Sigmoid colon (tissue), 7 donors: ENCODE measurements at places on chromosomes 13 and 19. TPM values are rescaled to one million over a fixed set of nuclear protein-coding genes. Genes with fewer than 3 reads are reported as not detected.

Gene CGB3
- polyA plus RNA-seq: not detected

Gene URAD
- 15.4 TPM for polyA plus RNA-seq

Gene GRK1
- polyA plus RNA-seq: not detected

DNA sequence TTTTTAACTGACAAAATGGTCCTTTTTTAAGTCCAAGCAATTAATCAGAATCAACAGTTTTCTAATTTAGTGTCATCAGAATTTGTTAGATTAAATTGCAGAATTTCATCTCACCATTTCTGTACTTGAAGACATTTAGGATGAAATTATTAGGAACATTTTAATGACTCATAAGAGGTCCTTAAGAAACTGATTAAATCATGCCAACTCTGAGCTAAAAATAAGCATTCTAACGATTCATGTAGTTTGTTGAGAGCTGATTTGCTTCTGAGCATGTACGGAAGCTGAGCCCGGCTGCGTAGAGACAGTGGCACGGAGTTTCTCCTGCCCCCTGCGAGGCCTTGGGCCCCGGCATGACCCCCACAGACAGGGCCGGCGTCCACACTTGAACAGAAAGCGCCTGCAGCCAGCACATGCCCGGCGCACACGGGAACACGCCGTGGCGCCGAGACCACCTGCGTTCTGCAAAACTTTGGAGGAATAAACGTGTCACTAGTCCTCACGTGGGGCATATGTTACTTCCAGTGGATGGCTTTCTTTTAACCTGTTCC lies 89.7 kb upstream of the MCF2L start:
- H3K36me3 ChIP-seq: no peaks in the 10 kb centered on the region
- H3K4me3 ChIP-seq: no peak overlapping the region

DNA sequence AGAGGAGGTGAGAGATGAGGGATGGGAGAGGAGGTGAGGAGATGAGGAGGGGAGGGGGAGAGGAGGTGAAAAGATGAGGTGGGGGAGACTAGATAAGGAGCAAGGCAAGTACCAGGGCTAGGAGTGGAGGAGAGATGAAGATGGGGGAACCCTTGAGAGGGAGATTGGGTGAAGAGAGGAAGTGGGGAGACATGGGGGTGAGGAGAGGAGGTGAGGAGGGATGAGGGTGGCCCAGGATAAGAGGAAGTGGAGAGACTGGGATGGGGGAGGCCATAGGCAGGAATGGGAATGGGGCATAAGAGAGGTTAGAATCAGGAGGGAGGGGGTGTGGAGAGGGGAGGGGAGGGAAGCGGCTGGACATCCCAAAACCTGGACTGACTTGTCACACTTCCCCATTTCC lies 16.7 kb upstream of the EMC10 start:
- H3K4me1 ChIP-seq: no peaks in the 10 kb centered on the region
- no peak overlapping the region for H3K4me3 ChIP-seq
- no peak overlapping the region for H3K27ac ChIP-seq
- DNase-seq: no peak
- no peaks in the 10 kb centered on the region for H3K36me3 ChIP-seq

DNA sequence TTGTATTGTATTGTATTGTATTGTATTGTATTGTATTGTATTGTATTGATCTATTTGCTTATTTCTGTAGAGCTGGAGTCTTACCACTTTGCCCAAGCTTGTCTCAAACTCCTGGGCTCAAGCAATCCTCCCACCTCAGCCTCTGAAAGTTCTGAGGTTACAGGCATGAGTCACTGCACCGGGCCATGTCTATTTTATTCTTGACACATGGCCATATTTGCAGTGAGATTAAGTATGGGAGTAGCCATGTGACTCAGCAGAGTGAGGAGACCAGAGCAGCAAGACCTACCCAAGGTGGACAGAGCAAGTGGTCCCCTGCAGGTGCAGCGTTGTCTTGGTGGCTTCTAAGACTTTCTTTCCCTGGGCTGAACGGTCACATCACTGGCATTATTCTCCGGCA lies 49.1 kb upstream of the UBAC2 start:
- no peaks in the 10 kb centered on the region for H3K36me3 ChIP-seq
- H3K27me3 ChIP-seq: no peaks in the 10 kb centered on the region
- no peak overlapping the region for H3K4me3 ChIP-seq
- no peak overlapping the region for H3K27ac ChIP-seq
- DNase-seq: no peak

DNA sequence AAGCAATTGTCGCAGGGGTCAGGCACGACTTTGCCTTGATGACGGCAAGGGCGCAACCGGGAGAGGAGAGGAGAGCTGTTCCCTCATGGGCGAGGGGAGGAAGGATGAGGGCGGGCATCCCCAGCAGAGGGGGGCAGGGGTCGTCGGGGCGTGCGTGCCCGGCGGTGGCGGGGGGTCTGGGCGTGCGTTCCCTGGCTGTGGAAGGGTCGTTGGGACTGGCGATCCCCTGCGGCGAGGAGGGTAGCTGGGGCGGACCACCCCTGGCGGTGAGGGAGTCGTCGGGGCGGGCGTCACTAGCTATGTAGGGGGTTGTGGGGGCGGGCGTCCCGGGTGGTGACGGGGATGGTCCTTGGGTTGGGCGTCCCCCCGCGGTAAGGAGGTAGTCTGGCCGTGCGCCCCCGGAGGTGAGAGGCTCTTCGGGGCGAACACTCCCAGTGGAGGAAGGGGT lies 1.7 kb downstream of the COMP start:
- H3K4me3 ChIP-seq: peak overlapping the region; percentile 5
- H3K27me3 ChIP-seq: peaks cover 80% of the 10 kb centered on the region
- peaks cover 48% of the 10 kb centered on the region for H3K4me1 ChIP-seq
- DNase-seq: no peak
- no peak overlapping the region for H3K27ac ChIP-seq

GRCh38 chr13:47337781-47338507 lies 441.1 kb upstream of the HTR2A start:
- no peaks in the 10 kb centered on the region for H3K4me1 ChIP-seq
- no peaks in the 10 kb centered on the region for H3K36me3 ChIP-seq
- H3K27me3 ChIP-seq: no peaks in the 10 kb centered on the region
- DNase-seq: no peak
- H3K27ac ChIP-seq: no peak overlapping the region
- no peak overlapping the region for H3K4me3 ChIP-seq

- no peaks in the 10 kb centered on the region for H3K27me3 ChIP-seq
- H3K4me3 ChIP-seq: no peak overlapping the region
- no peaks in the 10 kb centered on the region for H3K4me1 ChIP-seq
These were observed 156.3 kb downstream of the SLITRK5 start for GRCh38 chr13:87827479-87827878.

DNA sequence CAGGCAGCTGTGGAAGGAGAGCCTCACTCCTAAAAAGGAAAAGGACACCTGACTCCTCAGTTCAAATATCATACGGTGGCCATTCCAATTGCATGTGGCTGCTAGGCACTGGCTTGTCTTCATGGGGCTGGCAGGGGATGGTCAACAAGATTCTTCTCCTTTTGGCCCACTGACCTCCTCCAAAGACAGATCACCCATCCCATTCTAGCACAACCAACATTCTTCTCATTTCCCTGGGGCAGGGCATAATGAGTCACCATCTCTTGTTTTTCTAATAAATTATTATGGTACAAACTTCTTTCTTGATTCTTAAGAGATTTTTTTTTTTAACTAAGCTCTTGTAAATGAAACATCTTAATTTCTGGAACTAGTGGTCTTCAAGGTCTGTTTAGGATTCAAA lies 136.7 kb upstream of the NBEA start:
- H3K27me3 ChIP-seq: no peaks in the 10 kb centered on the region
- no peaks in the 10 kb centered on the region for H3K36me3 ChIP-seq
- DNase-seq: no peak
- H3K27ac ChIP-seq: no peak overlapping the region
